ENCODE measurements at places on chromosomes 4 and X.

- no peak for DNase-seq
Observed at GRCh38 chr4:177487977-177488376, 45.7 kb upstream of the AGA start.

- DNase-seq: no peak
Observed at GRCh38 chr4:185783574-185783973, 28.4 kb downstream of the SORBS2 start.

DNA sequence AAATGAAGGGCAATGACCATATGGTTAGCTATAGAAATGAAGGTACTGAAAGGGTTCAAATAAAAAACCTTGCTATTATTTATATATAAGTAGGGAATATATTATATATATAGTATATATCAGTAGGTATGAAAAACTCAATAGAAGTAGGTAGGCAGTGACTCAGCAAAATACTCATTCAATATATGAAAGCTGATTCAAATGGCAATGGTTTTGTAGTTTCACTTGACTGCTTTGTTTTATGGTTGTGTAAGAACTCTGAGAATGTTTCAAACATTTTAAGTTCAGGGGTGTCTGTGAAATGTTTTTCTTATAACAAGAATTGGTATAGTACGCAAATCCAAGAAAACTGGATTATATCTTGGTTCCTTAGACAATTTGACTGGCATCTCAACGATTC, 4.1 kb downstream of the ZNF280C start:
- no peak for DNase-seq

- no peak for DNase-seq
Observed at GRCh38 chr4:168744021-168744420, 247.2 kb downstream of the PALLD start.

- DNase-seq: no peak
Observed at GRCh38 chr4:168674077-168674747, 177.4 kb downstream of the PALLD start.

- DNase-seq: peak; percentile 21
Observed at GRCh38 chrX:43559644-43560043, 96.5 kb upstream of the MAOA start.

GRCh38 chr4:93103042-93103441, 725.5 kb upstream of the ATOH1 start:
- DNase-seq: no peak

DNA sequence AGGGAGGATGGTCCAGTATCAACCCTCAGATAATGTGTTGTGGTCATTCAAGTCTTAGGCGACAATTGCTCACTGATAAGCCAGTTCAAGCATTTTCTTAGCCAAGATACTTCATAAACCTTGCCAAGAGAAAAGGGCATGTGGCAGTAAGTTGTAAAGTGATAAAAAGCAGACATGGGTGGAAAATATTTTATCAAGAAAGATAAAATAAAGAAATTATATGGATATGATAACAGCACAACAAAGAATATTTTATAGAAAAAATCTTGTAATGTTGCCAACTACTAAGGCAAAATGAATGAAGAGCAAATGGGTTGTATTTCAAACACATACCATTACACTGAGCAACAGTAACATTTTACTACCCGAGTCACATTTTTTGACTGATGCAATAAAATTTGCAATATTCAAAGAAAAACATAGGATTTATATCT, 217.4 kb upstream of the PITX2 start:
- DNase-seq: no peak

- DNase-seq: peak; percentile 89
Observed at GRCh38 chr4:185203486-185204237, at the start of gene CFAP97. TSS of gene CFAP97 (minus strand) at chr4:185204000. CDS start at chr4:185191196, 12,804 bp downstream.

- DNase-seq: peak; percentile 17
Observed at GRCh38 chr4:930028-930551, 2.0 kb downstream of the GAK start.

GRCh38 chr4:2830632-2831610, 12.7 kb upstream of the ADD1 start:
- no peak for DNase-seq

DNA sequence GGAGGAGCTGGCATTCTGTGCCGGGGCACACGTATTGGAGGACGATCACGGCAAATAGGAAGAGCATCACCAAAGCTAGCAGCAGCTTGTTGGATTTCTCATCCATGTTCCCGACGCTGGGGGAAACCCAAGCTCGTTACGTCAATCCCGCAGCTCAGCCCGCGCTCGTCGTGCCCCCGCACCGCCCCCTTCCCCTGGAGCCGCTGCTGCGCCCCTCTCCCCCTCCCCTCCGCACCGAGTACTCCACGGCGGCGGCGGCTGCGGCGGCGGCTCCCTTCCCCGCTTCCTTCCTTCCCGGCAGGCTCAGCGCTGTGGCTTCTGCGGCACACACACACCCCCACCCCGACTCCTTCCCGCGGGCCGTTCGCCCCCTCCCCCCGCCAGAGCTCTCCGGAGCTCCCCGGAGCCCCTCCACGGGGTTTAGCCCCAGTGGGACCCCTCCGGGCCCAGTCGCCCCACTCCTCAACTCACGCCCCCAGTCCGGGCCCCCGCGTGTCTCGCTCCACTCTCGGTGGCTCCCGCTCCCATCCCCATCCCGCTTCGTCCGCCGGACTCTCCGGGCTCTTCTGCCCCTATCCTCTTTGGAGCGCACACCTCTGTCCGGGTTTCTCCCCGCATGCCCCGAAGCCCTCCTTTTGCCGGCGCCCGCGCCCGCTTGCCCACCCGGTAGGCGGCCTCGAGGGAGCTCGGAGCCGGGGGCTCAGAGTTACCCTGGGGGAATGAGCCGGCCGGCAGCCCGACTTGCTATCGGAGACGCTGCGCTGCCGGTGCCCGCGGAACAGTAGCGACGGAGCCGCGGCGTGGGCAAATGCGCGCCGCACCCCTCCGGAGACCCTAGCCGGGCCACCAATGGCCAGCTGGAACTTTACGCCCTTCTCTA, 978 bp downstream of the HS6ST2 start:
- no peak for DNase-seq

DNA sequence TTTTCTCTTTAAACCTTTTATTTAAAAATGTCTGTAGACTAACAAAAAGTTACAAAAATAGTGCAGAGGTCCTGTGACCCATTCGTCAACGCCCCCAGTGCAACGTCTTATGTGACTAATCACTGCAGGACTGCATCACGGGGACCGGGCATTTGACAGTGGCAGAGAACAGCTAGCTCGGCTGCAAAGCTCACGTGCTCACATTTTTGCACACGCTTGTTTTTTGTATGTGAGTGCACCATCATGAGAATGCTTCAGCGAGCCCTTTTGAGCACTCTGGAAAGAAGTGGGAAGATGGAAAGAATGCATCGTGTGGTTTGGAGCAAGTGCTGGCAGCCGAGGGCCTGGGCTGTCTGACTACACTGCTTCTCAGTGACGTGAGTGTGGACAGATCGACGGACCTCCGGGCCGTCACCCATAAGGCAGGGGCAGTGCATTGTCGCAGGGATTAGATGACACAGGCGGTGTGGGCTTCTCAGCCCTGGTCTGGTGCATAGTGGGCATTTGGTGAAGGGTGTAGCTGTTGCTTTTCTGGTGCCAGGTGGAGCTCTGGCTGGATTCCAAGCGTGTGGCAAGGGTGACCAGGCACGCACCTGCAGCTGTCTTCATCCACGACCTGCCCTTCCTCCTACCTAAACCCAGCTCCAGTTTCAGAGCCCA, 17.7 kb downstream of the SPON2 start:
- no peak for DNase-seq

- no peak for DNase-seq
Observed at GRCh38 chrX:100643212-100643611, 787 bp upstream of the SRPX2 start.

GRCh38 chr4:104915864-104916263, 230.8 kb upstream of the TET2 start:
- DNase-seq: no peak

- no peak for DNase-seq
Observed at GRCh38 chr4:44736900-44737299, 10.5 kb upstream of the GNPDA2 start.

DNA sequence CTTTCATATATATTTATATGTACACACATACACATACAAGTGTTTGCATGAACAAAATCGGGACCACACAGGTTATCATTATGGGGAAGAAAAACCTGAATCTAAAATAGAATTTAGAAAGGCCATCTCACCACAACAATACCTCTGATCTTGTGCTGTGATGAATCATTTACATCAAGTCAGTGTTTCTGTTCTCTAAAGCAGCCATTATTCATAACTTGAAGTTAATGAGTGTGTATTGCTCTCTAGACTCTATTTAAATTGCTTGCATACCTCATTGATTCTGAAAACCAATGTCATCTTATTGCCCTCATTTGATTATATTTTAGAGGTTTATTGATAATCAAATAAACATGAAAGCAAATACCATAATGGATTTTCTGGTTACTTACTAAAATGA, 71.6 kb downstream of the FAM114A1 start:
- DNase-seq: no peak

DNA sequence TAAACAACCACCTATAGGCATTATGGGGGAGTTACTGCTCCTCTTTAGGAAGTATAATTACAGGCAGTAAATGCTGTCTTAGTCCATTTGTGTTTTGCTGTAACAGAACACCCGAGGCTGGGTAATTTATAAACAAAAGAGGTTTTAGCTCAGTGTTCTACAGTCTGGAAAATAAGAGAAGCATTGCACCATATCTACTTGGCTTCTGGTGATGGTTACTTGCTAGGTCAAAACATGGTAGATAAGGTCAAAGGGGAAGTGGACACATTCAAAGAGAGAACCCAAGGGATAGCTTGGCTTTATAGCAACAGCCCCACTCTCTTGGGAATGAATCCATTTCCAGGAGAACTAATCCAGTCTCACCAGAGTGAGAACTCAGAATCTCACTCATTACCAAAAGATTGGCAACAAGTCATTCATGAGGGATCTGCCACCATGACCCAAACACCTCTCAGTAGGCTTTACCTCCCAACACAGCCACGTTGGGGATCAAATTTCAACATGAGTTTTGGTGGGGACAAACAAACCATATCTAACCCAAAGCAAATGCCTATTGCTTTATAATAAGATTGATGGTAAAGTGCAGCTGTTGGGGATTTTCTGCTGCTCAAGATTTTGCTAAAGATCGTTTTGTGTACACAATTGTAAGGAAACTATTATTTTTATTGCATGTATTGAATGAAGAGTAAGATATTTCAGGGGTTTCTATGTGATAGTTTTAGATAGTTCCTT, 32.6 kb downstream of the STAG2 start:
- no peak for DNase-seq

- DNase-seq: no peak
Observed at GRCh38 chrX:124938715-124939114, 381.0 kb upstream of the TEX13C start.

- DNase-seq: no peak
Observed at GRCh38 chr4:174592256-174592984, 70.1 kb upstream of the HPGD start.

DNA sequence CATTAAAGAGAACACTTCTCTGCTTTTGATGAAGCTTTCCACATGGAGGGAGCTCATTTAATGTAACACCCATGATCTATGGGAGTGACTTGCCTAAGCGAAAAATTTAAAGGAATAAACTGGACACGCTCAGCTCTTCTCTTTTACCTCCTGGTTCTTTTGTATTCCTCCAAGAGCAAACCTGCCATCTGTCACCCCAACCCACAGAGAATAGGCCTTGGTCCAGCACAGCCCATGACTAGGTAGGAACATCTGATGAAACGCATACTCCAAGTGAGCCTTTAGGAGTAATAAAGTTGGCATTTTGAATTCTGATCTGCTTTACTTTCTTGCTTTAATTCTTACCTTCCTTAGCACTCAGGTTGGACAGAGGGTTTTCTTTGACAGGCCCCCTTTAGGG, 389.0 kb downstream of the HNRNPD start:
- DNase-seq: no peak

GRCh38 chr4:55444827-55445226, 49.1 kb downstream of the TMEM165 start:
- DNase-seq: no peak

DNA sequence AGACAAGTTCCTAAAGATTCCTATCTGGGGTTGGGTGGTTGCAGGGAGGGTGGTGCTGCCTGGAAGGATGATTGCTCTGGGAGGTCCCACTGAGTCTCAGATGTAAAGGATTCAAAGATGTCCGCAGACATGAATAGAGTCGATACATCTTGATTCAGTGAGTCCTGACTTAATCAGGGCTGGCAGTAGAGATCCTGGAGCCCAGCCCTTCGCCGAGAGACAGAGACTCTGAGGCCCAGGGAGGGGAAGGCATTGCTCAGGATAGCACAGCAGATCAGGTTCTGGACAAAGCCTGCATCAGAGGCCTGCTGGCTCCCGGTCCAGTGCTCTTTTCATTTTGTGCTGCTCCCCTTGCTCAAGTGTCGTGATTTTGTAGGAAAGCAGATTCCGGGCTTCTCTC, 21.7 kb downstream of the PJA1 start:
- DNase-seq: no peak

GRCh38 chr4:111399623-111400022, 745.6 kb upstream of the FAM241A start:
- no peak for DNase-seq

GRCh38 chrX:41381685-41382084, 47.7 kb downstream of the DDX3X start:
- DNase-seq: peak; percentile 31

- peak; percentile 56 for DNase-seq
Observed at GRCh38 chrX:2500803-2501558, at the start of the genes DHRSX and ZBED1. TSS of gene DHRSX (minus strand) at chrX:2500976. CDS start at chrX:2500925, 51 bp downstream. TSS of gene ZBED1 (minus strand) at chrX:2500976. CDS start at chrX:2490719, 10,257 bp downstream.

DNA sequence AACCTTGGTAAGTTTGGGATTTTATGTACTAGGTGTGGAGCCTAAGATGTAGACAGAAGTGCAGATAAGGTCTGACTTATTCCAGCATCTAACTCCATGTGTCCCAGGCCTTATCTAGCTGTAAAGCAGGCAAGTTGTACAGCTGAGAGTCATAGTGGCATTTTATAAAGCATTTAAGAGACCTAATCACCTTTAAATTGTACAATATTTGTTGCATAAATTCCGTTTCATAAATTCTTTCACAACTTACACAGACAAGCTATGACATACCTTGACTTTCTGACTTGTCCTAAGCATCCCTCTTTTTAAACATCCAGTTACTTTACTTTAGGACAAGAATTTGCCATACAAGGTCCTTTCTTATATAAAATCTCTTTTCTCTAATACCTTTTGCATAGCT, 11.0 kb downstream of the SYAP1 start:
- DNase-seq: no peak
